Effector CD4-positive, alpha-beta T cell (primary cell): ENCODE measurements at places on chromosomes 3 and 15.

DNA sequence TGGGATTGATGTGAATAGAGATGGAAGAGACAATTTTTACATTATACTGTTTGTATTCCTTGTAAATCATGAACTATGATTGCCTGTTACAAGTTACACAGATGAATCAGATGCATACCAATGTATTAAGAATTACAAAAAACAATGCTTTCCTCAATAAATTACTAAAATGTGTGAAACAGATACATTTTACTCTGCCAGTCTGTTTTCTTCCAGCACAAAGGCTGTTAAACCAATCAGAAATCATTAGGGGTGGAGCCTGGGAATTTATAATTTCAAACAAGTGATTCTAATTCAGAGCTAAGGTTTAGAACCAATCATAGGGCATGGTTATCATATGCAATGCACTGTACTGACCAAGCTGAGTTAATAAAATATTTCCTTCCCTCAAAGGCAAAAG, 21.8 kb upstream of the ANKRD28 start:
- DNase-seq, result no peak

GRCh38 chr3:126208606-126209256, 28.3 kb upstream of the ALDH1L1 start:
- no peak for DNase-seq

DNA sequence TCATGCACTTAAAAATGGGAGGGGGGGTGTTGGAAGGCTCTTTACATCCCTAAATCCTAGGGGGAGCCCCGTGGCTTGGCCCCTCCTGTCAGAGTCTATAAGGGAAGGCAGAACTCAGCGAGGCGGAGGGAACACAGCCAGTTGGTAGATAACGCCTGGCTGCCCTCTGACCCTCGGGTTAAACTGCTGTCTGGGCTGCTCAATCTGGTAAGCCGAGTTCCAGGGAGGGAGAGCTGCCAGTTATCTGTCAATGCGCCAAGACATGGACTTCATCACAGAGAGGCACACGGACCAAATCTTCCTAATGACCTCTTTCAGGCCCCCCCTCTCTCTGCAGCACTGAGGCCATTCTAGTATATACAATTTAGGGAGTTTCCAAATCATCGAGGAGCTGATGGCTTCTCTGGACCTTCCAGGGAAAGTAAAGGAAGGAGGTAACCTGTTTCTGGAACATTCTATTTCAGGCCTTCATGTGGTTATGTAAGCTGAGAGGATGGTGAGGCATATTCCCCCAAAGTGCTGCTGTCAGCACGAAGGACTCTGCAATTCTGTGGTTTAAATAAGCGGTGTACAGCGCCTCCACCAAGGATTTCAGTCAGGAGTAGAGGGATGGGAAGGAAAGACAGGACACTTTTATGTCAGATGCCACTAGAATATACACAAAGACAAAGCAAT, 349.0 kb downstream of the MCTP2 start:
- no peak for DNase-seq

DNA sequence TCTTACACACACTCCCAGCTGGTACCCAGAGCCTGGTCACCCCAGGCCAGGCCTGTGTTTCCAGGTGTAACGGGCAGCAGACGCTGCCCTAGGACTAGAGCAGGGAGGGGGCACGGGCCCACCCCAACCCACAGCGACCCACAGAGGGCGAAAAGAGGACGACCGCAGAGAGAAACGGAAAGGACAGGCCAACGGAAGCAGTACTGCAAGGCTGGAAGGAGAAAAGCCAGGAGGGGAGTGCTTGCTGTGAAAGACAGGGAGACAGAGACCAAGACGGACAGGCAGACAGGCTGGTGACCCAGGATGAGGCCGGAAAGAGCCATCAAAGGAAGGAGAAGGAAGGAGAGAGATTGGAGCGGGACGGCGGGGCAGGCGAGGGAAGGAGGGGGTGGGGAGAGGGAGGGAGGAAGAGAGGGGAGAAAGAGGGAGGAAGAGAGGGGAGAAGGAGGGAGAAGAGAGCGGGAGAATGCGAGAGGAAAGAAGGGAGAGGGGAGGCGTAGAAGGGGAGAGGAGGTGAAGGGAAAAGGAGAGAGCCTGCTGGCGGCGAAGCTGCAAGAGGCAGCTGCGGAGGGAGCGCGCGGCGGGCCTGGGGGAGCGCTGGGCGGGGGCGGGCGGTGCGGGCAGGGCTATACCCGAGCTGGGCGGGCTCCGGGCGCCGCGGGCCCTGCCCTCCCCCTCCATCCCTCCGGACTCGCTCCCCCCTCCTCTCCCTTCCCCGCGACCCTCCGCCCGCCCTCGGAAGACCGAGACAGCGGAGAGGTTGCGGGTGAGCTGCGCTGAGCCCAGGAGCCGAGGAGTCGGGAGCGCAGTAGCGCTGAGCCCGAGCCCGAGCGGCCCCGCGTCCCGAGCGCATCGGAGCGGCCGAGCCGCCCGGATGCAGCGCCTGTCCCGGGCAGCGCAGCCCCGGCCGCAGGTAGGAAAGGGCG, at the start of gene SLC6A1:
SLC6A1 (plus strand) TSS at position 732 of the 926 bp plus-strand sequence. CDS start 24,464 bp downstream, outside the sequence.
- no peak for DNase-seq

DNA sequence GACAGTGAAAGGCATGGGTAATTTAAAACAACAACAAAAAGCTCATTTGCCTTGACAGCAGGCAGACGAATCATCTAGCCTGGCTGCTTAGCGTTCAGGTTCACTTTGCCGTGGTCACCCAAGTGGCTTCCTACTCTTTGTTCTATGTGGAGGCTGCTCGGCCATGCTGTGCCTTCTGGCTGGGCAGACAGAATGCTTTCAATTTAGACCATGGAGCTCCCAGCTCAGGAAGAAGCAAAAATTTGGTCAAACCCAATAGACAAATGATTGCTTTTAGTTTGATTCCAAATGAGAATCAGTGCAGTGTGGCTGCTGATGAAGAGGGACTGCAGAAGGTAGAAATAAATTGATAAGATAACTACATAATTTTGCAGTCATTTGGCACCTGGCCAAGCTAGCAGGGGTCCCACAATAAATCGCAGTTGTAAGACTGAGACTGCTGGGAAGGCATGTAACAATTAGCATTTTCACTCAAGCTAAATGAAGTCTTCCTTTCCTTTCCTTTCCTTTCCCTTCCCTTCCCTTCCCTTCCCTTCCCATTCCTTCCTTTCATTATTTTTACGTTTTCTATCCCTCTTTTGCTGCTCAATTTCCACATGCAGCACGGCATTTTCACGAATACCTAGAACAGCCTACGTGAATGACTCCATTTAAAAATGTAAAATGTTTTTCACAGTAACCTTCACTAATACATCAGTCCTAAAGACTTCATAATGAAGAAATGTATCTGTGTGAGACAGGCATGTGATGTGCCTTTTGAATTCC, 360.4 kb upstream of the TGFBR2 start:
- no peak for DNase-seq

GRCh38 chr3:50217681-50218080, 12.6 kb downstream of the SLC38A3 start:
- DNase-seq, result no peak
